Fibroblast of skin of back (primary cell): ENCODE measurements at places on chromosomes 16 and 17.
A peak's percentile ranks its signal among the peaks of the same experiment; 100 is the strongest.

- DNase-seq: peak; percentile 15
These were observed 1.4 kb upstream of the AOC3 start for GRCh38 chr17:42849451-42850181.

DNA sequence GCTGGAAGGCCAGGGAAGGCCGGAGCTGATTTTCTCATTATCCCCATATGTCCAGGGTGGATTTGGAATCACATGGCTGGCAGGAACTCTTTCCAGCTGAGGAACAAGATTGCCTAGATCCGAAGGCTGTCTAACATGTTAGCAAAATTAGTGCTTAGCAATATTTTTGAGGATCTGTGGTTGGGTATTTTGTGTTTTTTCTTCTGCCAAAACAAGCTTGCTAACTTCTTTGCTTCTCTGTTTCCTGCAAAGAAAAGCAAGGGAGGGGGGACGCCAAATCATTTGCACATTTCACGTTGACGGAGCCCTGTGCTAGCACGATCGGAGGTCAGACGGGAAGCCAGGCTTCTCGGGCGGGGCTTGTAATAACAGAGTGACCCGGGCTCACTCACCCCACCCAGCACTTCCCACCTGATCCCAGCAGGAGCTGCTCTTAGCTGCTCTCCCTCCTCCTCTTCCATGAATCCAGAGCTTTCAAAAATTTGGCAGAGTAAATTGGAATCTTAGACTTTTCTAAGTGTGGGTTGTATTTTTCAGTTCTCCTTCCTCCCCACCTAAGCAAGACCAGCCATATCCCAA is 33.3 kb upstream of the FOXF1 start:
- no peak for DNase-seq

GRCh38 chr16:68792465-68793324 is 50.6 kb upstream of the TANGO6 start:
- DNase-seq: peak; percentile 67

DNA sequence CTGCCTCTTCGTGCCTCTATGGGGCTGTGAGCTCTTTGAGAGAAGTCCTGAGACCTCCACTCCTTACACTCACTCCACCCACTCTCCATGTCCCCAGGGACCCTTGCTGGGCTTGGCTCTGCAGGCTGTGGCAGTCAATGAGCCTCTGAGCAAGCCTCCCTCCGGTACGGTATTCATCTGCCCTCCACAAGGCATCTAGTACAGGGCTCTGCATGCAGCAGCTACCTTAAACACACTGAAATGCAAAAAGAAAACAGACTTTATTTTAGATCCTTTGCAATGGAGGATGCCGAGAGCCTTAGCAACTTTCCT is 38.9 kb upstream of the SMPD3 start:
- DNase-seq: no peak

GRCh38 chr16:89401641-89402445 is 88.5 kb downstream of the ANKRD11 start:
- DNase-seq: peak; percentile 49

- no peak for DNase-seq
These were observed 124.9 kb downstream of the SOCS1 start for GRCh38 chr16:11130978-11131665.

DNA sequence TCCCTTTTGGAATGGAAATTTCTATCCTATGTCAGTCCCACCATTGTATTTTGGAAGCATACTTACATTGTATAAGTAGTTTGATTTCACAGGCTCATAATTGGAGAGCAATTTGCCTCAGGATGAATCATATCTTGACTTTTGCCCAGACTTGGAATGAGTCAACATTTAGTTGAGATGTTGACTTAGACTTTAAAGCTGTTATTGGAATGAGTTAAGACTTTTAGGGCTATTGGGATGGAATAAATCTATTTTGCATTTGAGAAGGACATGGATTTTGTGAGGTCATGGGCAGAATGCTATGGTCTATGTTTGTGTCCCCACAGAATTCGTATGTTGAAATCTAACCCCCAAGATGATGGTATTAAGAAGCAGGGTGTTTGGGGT is 12.2 kb upstream of the ZNF594 start:
- DNase-seq: peak; percentile 76

DNA sequence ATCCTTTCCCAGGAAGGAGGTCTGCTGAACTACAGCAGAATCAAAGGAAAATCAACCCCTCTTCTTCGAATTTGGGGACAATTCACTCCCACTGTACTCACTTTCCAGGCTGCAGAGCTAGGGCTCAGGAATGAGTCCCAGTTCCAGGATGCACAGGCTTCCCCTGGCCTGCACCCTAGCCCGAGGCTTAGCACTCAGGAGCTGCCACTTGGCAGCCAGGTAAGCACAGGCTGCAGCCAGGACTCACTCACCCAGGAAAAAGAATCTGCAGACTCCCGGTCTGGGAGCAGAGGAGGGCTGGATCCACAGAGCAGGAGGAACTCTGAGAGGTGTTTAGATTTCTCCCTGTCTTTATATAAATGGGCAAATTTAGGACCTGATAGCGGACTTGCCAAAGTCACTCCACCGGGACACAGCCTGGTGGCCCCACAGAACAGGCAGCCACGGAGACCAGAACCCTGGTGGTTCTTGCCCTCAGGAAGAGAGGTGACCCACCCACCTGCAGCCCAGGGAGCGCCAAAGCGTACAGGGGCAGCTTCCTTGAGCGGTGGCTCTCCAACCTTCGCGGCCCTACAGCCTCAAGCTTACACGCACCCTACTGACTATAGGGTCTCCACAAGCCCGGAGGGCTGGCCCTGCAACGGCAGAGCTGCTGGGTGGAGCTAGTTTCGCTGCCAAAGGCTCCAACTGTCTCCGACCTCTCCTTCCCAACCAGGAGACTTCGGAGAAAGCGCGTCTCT is 4.8 kb downstream of the CBLN1 start:
- DNase-seq: no peak

GRCh38 chr16:56948234-56948633 is 13.5 kb upstream of the CETP start:
- no peak for DNase-seq

- DNase-seq: no peak
These were observed 42.2 kb downstream of the PAFAH1B1 start for GRCh38 chr17:2635675-2636074.

GRCh38 chr17:57925361-57925990 is 29.7 kb downstream of the CUEDC1 start:
- no peak for DNase-seq

DNA sequence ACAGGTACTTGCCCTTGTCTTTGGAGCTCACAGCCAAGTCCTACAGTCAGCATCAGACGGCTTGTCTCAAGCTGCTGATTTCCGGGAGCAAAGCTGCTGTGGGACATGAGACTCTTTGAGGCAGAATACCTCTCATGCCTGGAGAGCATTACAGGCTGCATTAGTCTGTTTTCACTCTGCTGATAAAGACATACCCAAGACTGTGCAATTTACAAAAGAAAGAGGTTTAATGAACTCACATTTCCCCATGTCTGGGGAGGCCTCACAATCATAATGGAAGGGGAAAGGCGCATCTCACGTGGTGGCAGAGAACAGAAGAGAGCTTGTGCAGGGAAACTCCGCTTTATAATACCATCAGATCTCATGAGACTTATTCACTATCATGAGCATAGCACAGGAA is 661.2 kb downstream of the WWOX start:
- DNase-seq: no peak

GRCh38 chr16:20647736-20648135 is 49.7 kb downstream of the ACSM1 start:
- no peak for DNase-seq

GRCh38 chr17:5705081-5705875 is 121.0 kb upstream of the NLRP1 start:
- DNase-seq: peak; percentile 8

GRCh38 chr17:45090711-45091110 is 29.6 kb downstream of the NMT1 start:
- DNase-seq: peak; percentile 79

- DNase-seq: no peak
These were observed 51.7 kb upstream of the NACA2 start for GRCh38 chr17:61642768-61643167.

DNA sequence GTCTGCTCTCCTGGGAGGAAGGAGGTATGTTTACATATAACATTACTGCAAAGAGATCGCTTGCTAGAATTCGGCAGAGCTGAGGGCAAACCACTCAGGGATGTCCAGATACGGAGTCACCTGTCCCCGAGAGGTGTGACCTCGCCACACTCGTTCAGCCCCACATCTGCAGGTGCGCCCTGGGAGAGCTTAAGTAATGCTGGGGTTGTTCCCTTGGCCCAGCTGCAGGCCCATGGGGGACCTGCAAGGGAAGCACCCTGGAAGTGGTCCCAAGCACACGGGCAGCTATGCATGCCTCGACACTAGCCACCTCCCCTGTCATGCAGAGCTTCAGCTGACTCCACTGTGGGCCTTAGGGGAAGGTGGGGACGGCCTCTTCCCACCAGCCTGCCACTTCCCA is 22.2 kb downstream of the USP22 start:
- no peak for DNase-seq

DNA sequence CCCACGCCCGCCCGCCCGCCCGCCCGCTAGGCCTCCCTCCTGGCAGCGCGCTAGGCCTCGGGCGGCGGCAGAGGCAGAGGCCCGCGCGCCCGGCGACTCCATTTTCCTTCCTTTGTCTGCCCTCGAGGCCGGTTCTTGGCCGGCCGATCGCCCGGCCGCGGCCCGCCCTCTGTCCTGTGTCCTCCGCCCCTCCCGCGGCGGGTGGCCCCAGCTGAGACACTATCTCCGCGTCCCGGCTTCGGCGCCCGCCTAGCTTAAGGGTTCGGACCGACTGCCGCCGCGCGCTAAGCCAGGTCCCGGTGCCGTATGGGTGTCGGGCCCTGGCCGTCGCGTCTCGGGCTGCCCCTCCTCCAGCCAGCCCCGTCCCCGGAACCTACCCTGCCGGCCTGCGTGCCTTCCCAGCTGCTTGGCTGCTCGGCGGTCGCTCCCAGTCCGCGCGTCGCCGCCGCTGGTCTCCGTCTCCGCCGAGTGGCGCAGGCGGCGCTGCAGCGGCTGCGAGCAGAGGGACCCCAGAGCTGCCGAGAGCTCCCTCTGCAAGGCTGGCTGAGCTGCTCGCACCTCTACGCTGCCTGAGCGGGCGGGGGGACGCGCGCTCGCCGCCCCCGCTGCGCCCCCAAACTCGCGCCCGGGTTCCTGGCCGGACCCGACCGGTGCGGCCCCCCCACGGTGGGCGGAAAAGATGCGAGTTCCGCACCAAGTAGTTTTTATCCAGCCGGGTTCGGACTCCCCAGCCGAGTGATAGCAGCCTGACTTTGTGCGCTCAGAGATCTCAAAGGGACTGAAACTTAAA is 787 bp downstream of the CTCF start:
- DNase-seq: peak; percentile 69

GRCh38 chr17:42774066-42774745 is 957 bp downstream of the VPS25 start:
- peak; percentile 77 for DNase-seq

DNA sequence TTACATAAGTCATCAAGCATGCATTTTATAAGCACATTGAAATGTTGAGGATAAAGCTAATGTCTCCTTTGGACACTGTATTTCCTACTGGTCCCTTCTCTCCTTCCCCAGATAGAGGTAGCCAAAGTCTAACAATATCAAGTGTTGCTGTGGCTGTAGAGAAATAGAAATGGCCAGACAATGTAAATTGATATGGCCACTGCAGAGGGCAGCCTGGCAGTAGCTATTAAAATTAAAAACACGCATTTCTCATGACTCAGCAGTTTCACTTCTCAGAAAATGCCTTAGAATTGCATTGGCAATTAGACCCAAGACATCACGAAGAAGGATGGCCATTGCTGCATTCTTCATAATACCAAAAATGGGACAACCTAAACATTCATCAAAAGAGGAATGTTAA is 46.8 kb upstream of the MRTFB start:
- DNase-seq: no peak

- DNase-seq: no peak
These were observed 253.7 kb downstream of the STX8 start for GRCh38 chr17:9321890-9322289.
